CD4-positive, CD25-positive, alpha-beta regulatory T cell (primary cell): ENCODE measurements at places on chromosomes 2 and 18.

GRCh38 chr2:68052717-68053422 is 9.9 kb downstream of the C1D start:
- no peak for DNase-seq

GRCh38 chr2:160411167-160411566 is 82.4 kb downstream of the RBMS1 start:
- no peak for DNase-seq

DNA sequence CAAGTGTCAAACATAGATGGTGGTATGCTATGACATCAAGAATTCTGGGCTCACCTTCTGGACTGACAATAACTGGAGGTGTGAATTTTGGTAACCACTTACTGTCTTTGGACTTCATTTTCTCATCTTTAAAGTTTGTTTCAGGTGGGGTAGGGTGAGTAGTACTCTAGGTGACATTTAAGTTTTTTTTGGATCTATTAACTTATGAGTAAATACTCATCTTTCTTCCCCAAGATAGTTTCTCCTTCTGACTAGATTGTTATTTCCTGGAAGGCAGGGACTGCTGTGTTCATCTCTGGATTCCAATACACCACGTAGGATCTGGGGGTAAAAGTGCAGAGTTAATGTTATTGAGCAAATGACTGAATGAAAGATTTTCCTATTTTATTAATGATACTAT is 55.9 kb downstream of the ICOS start:
- no peak for DNase-seq

GRCh38 chr18:36440614-36441013 is 143.1 kb downstream of the FHOD3 start:
- DNase-seq, result no peak

DNA sequence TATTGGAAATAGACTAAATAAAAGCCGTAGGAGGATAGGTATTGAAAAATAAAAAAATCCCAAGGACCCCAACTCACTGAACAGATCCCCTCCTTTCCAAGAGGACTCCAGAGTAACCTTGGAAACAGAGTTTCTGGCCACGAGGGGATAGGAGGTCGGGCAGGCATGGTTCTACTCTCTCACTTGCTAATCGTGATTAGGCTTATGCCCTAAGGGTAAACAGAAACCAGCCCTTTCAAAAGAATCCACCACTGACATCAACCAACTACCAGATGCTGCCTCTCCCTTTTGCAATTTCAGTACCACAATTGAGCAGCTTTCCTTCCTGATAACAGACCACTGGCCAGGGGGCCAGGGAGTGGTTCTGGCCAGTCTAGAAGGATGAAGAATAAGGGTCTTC is 477.8 kb downstream of the EIPR1 start:
- no peak for DNase-seq

- DNase-seq, result no peak
These were observed 15.9 kb upstream of the POMC start for GRCh38 chr2:25184254-25184653.

DNA sequence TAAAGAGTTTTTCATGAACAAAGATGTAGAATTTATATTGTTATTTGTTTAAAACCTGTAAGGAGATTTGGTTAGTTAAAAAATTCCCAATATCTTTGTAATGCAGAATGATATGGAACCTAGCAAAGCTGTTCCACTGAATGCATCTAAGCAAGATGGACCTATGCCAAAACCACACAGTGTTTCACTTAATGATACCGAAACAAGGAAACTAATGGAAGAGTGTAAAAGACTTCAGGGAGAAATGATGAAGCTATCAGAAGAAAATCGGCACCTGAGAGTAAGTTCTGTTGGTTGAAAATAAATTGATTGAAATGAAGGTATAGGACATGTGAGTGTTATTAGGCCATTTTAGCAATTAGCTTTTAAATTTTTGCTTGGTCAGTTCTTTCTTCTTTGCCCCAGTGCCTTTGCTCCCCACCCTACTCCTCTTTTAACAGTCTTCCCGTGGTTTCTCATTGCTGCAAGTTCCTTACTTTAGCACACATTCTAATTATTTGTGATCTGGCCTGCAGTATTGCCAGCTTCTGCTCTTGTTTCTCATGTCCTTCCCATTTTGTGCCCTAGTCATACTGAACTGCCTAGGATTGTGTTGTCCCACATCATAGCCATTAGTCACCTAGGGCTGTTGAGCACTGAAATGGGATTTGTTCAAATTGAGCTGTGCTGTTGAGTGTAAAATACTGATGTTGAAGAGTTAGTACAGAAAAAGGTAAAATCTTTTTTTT is 36.6 kb downstream of the VAPA start:
- DNase-seq, result no peak

GRCh38 chr2:63056107-63057050 is 5.7 kb downstream of the OTX1 start:
- no peak for DNase-seq
